ENCODE measurements at places on chromosomes 2 and 18. TPM values are rescaled to one million over a fixed set of nuclear protein-coding genes. Genes with fewer than 3 reads are reported as not detected.

Gene ZAP70
- 2.6 TPM for total RNA-seq

Gene REG3A
- total RNA-seq: not detected

Gene SLC4A3
- total RNA-seq: 19.7 TPM

Gene KCNE4
- total RNA-seq: 0.72 TPM

DNA sequence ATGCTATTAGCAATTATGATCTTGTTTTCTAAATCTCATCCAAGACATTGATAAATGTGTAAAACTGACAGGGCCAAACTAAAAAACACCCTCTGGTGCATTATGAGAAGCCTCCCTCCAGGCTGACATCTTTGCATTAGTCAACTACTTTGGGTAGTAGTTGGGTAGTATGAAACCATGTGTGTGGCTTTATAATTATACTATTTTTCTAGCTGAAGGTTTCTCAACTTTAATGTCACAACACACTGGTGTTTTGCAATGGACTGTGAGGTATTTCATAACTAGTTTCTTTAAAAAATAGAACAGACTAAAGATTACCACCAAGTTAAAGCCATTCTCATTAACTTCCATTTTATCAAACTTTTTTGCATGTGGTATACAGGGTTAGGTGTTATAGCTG, 73.1 kb upstream of the RBMS1 start:
- DNase-seq: no peak

- DNase-seq: no peak
These were observed 28.2 kb upstream of the ATG16L1 start for GRCh38 chr2:233223059-233223894.

- DNase-seq: peak; percentile 75
These were observed at the start of gene GALM for GRCh38 chr2:38665854-38666555. TSS of gene GALM (plus strand) at chr2:38666114. CDS start at chr2:38666162, 48 bp downstream.

DNA sequence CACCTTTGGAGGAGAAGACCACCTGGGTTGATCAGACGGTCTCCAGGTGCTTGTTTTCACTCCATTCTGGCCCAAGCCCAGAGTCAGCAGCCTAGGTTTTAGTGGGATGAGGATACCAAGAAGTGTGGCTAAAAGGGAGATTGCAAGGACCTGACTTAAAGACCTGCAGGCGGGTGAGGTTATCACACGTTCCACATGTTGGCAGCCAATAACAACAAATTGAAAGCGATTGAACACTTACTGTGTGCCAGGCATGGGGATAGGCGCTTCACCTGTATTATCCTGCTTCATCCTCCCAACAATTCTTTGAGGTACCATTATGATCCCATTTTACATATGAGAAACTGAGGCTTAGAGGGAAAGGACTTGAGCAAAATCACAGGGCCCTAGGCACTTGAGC, 5.0 kb downstream of the ARL4C start:
- no peak for DNase-seq

DNA sequence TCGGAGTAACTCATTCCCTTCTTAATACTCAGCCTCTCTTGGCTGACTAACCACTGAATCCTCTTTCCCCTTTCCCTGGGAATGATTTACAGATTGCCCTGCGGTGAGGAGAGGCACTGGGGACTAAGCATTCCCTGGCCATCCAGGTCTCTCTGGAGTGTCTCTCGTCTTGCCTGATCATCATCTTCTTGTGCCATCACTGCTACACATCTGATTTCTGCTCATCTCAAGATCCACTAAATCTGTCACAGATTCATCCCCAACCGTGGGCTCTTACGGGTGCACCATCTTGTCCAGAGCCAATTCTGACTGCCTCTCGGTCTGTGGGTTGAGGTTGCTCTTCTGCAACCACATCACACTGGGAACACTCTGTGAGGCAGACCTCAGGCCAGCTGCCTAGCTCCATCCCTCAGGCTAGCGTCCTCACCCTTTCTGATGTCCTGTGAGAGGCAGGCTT, 12.0 kb downstream of the SFTPB start:
- DNase-seq: no peak

DNA sequence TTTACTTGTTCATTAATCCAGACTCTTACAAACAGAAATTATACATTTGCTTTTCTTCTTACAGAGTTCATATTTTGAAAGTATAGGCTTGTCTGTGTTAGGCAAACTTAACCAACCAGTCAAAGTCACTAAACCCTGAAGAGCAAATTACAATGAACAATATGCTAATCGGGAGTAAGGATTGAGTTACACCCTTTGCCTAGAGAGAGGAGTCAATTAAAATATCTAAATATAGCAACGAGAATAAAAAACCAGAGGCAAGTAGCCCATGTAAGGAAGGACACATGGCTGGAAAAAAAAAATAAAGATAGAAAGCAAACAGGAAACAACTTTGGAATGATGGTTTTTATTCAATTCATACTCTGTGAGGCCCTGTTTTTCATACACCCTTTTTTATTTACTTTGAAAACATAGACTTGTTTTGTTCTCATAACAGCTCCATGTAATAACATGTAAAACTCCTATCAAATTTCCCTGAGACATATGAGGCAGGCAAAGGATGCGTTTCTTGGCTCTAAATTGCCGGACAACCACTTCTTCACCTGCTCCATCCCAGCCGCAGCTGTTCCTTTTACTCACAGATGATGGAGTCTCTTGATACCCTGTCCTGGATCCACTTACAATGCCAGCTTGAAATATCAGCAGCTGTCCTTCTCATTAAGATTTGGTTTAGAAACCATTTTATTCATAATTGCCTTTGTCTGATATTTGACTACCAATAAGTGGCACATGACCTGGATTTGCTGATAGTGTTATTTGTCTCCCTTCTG, 767.7 kb upstream of the GCFC2 start:
- DNase-seq: no peak

DNA sequence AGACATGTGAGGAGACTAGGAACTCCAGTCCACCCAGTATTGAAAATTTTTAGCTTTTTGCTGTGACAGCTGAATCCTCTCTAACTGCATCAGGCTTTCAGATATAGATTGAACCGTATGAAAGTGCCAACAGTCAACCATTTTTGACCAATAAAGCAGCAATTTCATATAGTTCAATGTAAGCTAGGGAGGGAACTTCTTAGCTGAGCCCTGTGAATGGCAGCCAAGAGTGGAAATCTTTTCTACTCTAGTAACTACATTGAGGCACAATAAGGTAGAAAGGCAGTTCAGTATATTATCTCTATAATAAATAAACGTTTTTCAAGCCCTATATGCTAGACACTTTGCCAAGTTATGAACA, 96.3 kb upstream of the TANK start:
- no peak for DNase-seq

- DNase-seq: no peak
These were observed 43.2 kb upstream of the YWHAQ start for GRCh38 chr2:9673914-9674481.

Data from progenitor cell of endocrine pancreas (in vitro differentiated cells).